ENCODE measurements at places on chromosomes 11 and 22.
A peak's percentile ranks its signal among the peaks of the same experiment; 100 is the strongest.

- DNase-seq: no peak
These were observed 123.9 kb downstream of the ST3GAL4 start for GRCh38 chr11:126479178-126479930.

DNA sequence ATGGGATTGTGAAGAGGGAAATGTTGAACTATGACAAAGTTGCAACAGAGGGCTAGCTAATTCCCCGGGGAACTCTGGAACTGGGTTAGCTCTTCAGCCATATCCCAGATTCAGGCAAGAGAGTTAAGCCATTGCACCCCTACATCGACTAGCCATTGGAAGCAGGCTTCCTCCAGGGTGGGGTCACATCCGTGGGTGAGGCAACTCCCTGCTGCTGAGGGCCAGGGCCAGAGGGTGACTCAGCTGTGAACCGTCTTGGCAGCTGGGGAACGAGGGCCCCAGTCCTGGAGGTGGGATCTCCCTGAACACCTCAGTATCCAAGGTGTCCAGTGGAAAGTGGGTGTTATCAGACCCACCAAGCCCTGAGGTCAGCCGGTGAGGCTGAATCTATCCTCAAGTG lies 41.1 kb downstream of the RPS6KA4 start:
- no peak for DNase-seq

GRCh38 chr11:21927628-21928027 lies 265.3 kb upstream of the ANO5 start:
- no peak for DNase-seq

DNA sequence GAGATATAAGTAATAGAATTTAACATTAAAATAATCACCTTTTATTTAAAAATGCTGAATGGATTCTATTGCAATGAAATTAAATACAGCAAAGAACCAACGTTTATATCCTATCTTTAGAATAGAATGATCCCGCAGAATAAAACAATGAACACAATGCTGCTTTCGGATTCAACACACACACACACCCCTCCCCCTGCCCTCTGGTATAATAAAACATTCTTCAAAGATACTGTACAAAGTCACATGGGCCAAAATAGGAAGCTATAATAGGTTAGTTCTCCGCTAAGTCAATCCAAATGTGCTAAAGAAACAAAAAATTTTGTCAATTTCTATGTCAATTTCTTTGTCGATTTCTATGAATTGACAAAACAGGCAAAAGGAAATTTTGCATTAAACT lies 47.1 kb downstream of the TMEM123 start:
- no peak for DNase-seq

- DNase-seq: peak; percentile 39
These were observed 50.0 kb downstream of the C11orf58 start for GRCh38 chr11:16788141-16789062.

DNA sequence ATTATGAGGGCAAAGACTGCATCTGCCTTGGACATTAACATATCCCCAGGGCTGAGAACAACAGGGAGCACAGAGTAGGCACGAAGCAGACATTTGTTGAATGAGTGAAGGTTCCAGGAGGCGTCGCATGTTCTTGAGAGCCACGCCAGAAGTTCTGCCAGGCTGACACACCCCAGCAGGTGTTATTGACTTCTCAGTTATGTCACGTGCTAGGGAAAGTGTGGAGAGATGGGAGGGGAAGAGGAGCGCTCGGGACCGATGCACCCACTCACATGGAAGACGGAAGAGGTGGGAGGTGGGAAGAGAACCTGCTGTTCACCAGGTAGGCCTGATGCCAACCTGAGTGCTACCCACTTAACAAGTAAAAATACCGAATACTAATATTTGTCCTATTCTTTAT lies 232.8 kb downstream of the LARGE1 start:
- no peak for DNase-seq

- no peak for DNase-seq
These were observed at the start of gene SYT13 for GRCh38 chr11:45285930-45286632. TSS of gene SYT13 (minus strand) at chr11:45286341. CDS start at chr11:45286207, 134 bp downstream.
